Left lung (tissue), 14 donors: ENCODE measurements at places on chromosomes 5 and 9. TPM values are rescaled to one million over a fixed set of nuclear protein-coding genes. Genes with fewer than 3 reads are reported as not detected.

Gene CREBRF
- 34.4 TPM for total RNA-seq

Gene IFNB1
- not detected for total RNA-seq

Gene OTP
- total RNA-seq = not detected

Gene CAVIN4
- 0.85 TPM for total RNA-seq

DNA sequence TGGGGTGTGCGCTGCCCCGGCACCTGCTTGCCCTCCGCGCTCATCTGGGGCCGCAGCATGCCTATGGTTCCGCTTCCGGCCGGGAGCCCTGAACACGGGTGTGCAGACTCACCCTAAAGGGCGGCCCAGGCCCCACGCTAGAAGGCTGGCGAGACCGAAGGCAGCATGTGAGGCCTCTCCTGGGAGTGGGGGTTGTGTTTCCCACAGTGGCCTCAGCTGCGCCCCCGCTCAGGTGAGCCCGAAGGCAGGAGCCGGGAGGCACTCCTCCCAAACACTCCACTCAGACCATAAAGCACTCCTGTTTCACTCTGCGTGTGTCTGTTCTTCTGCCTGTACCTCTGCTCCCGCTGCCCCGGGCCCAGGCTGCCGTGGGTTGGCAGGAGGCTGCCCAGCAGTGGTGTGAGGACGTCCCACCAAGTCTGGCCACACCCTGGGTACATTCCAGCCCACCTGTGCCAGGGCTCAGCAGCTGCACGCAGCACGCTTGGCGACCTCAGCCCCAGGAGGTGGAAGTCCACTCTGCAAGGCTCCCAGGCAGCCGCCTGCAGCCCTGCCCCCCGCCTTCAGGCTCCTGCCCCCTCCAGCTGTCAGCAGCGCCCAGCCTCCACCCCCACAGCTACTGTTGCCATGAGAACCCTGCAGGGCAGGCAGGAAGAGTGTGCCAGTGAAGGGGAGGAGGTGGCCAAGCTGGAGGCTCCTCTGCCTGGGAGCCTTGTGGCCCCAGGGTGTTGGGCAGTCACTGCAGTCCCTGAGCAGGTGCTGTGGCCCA is 1.2 kb upstream of the AJM1 start:
- peaks cover 21% of the 10 kb centered on the region for H3K4me1 ChIP-seq
- H3K36me3 ChIP-seq = no peaks in the 10 kb centered on the region
- H3K4me3 ChIP-seq = no peak overlapping the region
- DNase-seq = no peak

DNA sequence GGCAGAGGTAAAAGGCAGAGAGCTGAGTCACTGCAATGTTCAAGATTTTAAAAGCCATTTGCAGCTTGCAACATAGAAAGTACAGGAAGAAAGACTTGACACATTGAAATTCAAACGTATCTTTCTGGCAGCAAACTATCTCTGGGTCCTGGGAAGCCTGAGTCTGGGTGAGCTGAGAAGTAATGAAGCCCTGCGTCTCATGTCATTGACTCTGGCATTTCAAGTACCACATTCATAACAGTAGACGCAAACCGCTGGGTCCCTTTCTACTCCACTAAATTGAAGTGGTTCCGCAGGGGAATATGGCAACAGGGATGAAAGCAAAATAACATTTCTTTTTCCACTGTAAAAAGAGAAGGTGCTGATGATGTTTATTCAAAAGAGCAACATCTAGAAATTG is 694.3 kb downstream of the BRINP1 start:
- H3K36me3 ChIP-seq = no peaks in the 10 kb centered on the region
- no peak overlapping the region for H3K4me3 ChIP-seq
- H3K27me3 ChIP-seq = no peaks in the 10 kb centered on the region

DNA sequence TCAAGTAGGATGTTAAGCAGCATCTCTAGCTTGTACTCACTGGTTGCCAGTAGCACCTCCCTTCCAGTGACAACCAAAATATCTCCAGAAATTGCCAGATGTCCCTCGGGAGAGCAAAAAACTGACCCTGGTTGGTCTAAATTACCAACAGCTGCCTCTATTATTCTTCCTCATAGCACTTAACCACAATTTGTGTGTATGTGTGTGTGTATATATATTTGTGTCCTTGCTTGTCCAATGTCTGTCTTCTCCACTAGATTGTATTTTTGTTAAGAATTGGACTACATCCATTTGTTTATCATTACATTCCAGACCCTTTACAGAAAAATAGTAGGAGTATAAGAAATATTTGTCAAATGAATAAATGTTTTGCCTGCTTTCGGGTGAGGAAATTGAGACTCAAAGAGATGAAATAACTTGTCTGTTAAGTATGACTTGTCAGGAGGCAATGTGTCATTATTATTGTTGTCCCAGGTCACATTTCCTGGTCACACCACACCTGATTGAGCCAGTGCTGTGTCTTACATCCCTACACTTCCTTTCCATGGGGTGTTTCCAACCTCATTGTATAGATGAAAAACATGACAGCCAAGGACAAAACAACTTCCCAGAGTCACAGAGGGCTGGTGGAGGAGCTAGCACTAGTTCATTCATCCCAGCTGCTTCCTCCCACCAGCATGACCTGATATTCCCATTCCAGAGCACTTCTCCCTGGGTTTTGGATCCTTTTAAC is 11.4 kb upstream of the GRPEL2 start:
- no peaks in the 10 kb centered on the region for H3K27me3 ChIP-seq
- H3K27ac ChIP-seq = no peak overlapping the region
- H3K4me1 ChIP-seq = no peaks in the 10 kb centered on the region
- H3K36me3 ChIP-seq = peaks cover 12% of the 10 kb centered on the region

- H3K36me3 ChIP-seq = no peaks in the 10 kb centered on the region
- H3K27ac ChIP-seq = no peak overlapping the region
- no peaks in the 10 kb centered on the region for H3K27me3 ChIP-seq
- DNase-seq = no peak
- no peak overlapping the region for H3K4me3 ChIP-seq
These were observed 37.1 kb upstream of the NR3C1 start for GRCh38 chr5:143440448-143441115.
